Thoracic aorta (tissue), 2 donors: ENCODE measurements at places on chromosomes 3 and 15. TPM values are rescaled to one million over a fixed set of nuclear protein-coding genes. Genes with fewer than 3 reads are reported as not detected.

The SLC6A11 gene
- not detected for total RNA-seq

- no peaks in the 10 kb centered on the region for H3K4me1 ChIP-seq
- no peak overlapping the region for H3K4me3 ChIP-seq
- DNase-seq = no peak
- H3K27me3 ChIP-seq = no peaks in the 10 kb centered on the region
Observed at GRCh38 chr15:90519688-90520087, 10.0 kb upstream of the CRTC3 start.

GRCh38 chr3:47661121-47661752 lies 82.6 kb upstream of the CSPG5 start:
- no peak for DNase-seq
- H3K4me3 ChIP-seq = no peak overlapping the region
- no peak overlapping the region for H3K27ac ChIP-seq
- H3K27me3 ChIP-seq = no peaks in the 10 kb centered on the region
- no peaks in the 10 kb centered on the region for H3K4me1 ChIP-seq

- H3K4me1 ChIP-seq = peaks cover 34% of the 10 kb centered on the region
- no peak overlapping the region for H3K4me3 ChIP-seq
- DNase-seq = no peak
- no peaks in the 10 kb centered on the region for H3K27me3 ChIP-seq
- no peaks in the 10 kb centered on the region for H3K36me3 ChIP-seq
- H3K27ac ChIP-seq = peak overlapping the region; percentile 74
Observed at GRCh38 chr15:48555241-48555881, 90.1 kb downstream of the FBN1 start.

- H3K36me3 ChIP-seq = no peaks in the 10 kb centered on the region
- no peak overlapping the region for H3K27ac ChIP-seq
- H3K4me1 ChIP-seq = no peaks in the 10 kb centered on the region
- no peaks in the 10 kb centered on the region for H3K27me3 ChIP-seq
- DNase-seq = no peak
Observed at GRCh38 chr3:117131259-117131658, 421.7 kb downstream of the TUSC7 start.

GRCh38 chr15:92831336-92831654 lies 68.8 kb upstream of the CHD2 start:
- H3K36me3 ChIP-seq = no peaks in the 10 kb centered on the region
- peak overlapping the region; percentile 63 for H3K4me3 ChIP-seq
- peaks cover 59% of the 10 kb centered on the region for H3K4me1 ChIP-seq
- peak overlapping the region; percentile 98 for H3K27ac ChIP-seq
- DNase-seq = no peak
